ENCODE measurements at places on chromosomes 3 and 15.
A peak's percentile ranks its signal among the peaks of the same experiment; 100 is the strongest.

GRCh38 chr3:20137647-20138046 lies 48.4 kb downstream of the SGO1 start:
- no peak for DNase-seq

DNA sequence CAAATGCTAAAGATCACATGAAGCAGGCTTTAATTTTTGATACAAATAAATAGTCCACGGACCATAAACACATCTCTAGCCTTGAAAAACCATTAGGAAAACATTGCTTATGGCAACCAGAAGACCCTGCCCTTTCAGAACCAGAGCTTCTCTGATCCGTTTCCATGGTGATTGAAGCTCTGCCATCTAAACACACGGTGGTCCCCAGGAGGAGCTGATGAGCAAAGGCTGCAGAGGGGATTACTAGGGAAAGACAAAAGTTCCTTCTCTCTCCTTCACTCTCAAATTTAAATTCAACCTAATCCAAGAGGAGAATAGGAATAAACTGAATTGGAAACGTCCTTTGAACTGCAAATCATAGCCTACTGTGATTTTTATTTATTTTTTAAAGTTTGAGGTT lies 122.0 kb upstream of the ATP10A start:
- no peak for DNase-seq

DNA sequence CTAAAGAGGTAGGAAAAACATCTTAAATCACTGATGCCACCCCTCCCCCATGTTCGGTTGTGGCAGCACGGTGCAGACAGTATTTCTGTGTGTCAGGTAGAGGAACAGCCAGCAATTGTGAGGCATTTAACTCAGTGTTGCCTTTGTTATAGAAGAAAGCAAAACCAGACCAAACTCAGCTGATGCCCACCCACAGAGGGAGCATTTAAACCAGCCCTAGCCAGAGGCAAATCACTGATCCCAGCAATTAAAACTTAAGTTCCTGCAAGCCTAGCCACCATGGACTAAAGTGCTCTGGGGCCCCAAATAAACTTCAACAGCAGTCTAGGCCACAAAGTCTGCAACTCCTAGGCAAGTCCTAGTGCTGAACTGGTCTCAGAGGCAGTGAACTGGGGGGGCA lies 94.5 kb downstream of the CFAP20DC start:
- no peak for DNase-seq

DNA sequence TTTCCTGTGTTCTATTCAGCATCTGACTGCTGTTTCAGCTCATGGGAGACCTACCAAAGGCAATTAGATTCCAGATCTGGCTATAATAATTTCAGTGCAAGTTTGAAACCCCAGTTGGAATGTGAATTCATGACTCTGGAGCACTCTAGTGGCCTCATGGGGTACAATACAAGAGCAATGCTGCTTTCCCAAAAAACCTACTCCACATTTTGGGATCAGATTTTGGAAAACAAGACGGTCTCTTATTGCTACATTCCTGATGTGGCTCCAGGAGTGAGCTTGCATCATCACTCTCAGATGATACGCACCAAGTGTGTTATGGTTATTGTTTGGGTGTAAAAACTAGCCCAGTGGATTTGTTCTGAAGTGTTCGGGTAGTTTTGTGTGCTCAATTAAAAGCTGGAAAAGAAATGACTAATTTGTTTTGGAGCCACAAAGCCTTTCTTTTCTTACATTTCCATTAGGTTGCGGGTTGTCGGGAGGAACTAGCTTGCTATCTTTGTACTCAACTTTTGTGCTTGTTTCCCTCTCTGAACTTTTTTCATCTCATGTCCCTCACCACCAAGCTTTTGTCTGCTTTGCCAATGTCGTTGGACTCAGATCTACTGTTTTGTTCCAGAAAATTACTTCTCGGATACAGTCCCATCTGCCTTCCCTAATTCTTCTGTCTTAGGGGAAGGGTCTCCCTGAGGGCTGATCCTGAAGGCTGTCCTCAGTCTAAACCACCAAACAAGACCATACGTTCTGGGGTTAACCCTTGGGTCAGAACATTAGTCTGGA lies 272.1 kb downstream of the BBX start:
- DNase-seq = peak; percentile 4

- no peak for DNase-seq
These were observed 121.1 kb downstream of the ZNF621 start for GRCh38 chr3:40645883-40646282.

- DNase-seq = no peak
These were observed 52.4 kb downstream of the ILDR1 start for GRCh38 chr3:121969631-121970030.

- DNase-seq = no peak
These were observed 71.6 kb downstream of the EPHB3 start for GRCh38 chr3:184633237-184633579.

DNA sequence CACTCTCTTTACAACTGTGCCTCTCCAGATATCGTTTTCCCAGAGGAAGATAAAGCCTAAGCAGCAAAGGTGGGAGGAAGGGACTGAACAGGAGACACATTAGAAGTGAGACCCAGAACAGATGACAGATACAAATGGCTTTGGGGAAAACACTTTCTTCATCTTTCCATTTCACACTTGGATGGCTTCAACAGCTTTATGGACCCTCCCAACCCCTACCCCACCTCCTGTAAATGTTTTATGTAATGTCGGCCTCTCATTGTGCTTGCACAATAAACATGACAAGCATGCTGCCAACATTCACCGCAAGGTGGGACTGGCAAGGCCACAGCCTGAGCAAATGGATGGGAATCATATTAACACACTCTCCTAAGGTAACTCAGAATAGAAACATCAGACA lies 1088.6 kb downstream of the TUSC7 start:
- DNase-seq = no peak

DNA sequence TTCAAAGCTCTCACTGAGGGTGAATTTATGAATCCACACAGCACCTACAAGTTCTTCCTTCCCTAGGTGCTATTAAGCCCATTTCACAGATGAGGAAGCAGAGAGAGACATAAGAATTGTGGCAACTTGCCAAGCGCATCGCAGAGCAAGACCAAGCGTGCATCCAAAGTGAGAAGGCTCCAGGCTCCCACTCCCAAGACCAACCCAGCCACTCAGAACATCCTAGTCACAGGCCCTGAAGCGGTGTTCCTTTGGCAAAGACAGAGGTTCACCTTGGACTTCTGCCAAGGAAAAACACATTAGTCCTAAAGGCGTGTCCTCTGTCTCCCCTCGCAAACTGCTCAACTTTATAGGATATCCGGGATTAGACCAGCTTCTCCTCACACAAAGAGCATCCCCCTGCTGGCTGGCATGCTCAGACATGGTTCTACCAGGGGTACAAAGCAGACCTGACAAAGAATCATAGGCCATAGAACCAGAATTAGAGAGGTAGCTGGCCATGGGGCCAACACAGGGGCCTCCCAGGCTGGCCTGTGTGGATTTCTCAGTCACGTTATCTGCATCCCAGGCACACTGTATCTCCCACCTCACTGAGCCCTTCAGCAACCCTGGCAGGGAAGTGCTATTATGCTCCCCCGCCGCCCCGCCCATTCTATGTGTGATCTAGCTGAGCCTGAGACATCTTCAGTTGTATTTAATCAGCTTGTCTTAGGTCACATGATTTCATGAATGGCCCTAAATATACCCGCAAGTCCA lies 160.2 kb downstream of the FOXP1 start:
- DNase-seq = peak; percentile 86

DNA sequence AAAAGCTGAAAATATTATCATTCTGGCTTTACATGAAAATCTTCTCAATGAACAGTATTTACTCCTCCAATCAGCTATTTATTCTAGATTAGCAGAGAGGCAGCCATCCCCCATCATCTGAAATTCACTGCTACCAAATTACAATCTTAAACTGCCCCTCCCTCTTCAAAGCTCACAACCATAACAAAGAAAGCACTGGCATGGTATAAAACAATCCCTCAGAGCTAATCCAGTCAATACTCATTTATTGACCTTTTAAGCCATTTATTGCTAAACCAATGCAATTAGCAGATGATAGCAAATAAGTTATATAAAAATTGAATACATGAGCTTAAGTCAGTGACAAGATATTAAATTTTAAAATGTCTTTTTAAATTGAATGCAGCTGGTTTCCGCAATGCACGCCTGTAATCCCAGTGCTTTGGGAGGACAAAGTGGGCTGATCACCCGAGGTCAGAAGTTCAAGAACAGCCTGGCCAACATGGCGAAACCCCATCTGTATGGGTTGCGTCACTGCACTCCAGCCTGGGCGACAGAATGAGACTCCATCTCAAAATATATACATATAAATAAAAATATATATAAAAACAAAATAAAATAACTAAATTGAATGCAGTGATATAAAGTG lies 12.1 kb downstream of the SLC4A7 start:
- no peak for DNase-seq

GRCh38 chr15:58275785-58276184 lies 137.6 kb downstream of the AQP9 start:
- DNase-seq = no peak

- DNase-seq = no peak
These were observed 128.7 kb downstream of the DMXL2 start for GRCh38 chr15:51493892-51494291.

DNA sequence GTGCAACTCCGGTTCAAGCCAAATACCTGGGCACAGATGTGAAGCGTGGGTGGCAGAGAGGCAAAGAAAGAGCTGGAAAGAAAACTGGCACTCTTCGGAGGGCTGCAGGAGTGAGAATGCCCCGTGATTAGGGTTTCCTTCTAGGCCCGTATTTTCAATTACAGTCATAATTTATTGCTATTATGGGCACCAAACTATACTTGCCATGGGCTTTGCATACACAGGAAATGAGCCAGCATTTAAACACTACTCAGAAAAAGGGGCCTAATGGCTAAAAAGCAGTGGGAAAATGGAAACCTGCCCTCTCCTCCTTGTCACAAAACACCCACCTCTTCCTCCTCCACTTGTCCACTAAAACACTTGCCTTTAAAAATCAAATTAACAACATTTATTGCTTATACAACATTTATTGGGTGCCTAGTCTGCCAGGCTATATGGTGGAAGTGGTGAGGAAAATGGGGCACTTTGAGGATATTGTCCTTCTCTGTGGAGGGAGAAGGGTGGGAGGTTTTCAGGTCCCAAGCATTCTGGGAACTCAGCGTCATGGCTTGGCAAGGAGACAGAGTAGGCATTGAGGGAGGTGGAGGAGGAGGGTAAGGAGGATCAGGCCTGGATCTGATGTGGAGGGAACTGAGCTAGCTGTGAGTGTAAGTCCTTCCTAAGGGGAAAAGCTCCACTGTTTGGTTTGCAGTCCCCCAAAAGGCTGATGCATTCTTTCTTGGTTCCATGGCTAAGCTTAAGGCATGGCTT lies 160.9 kb downstream of the SLCO3A1 start:
- no peak for DNase-seq

DNA sequence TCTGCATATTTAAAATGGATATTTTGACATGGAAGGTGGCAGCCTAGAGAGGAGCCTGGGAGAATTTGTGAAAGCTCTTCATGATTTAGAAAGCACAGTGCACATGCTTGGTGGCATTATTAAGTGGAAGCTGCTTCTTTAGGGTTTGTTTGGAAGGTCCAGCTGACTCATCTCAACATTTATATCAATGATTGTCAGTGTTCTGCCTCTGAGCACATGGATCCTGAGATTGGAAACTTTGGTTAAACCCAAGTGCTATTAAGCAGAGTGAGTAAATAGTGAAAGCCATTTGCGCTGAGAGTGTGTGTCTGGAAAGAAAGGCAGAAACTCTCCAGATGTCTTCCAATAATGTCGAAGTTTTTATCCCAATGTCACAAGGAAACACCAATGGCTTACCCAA lies 7.4 kb downstream of the NOX5 start:
- no peak for DNase-seq

DNA sequence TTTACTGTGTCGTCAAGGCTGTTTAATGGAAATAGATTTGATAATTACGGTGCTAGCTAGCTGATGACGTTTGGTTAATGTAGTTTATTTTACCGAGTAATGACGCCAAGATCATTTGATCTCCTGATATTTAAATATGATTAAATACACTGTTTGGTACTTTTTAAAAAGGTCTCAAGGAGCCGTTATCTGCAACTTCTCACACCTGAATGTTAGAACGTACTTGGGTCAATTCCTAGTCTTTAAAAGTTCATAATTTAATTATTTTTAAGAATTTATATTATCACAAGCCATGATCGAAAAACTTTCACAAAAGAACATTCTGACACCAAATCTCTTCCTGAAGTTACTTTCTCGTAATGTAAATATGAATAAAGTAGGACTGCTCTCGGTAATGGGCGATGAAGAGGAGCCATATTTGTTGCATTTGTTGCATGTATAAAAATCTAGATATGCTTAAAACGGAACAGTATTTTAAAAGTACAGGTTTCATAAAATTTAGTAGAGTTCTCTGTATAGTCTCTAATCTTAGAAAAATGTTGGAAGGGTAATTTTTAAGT lies 16.2 kb upstream of the CHD2 start:
- no peak for DNase-seq

GRCh38 chr15:62515696-62516395 lies 350.8 kb upstream of the C2CD4B start:
- DNase-seq = no peak

DNA sequence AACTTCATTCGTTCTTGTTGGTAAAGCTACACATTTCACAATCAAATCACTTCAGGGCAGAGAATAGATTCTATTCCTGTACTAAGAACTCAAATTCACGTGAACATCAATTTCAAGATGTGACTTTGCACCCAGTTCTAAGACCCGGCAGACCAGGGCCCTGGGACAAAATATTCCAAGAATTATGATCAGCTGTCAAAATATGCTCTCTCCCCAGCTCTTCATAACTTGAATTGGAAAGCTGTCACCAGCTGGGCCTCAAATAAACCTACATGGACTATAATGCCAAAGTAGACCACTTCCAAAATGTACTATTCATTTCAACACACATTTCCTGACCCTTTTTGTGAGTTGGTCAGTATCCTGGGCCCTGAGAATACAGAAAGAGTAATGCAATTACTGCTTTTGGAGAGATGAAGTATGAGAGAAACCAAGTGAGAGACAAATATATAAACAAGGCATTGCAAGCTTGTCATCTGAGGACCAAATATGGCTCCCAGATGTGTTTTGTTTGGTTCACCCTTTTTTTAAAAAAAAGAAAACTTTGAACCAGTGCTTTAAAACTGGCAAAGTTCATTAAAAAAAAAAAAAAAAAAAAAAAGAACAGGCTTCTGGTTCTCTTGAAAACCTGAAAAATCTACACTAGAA lies 14.9 kb downstream of the MAGI1 start:
- DNase-seq = no peak

- DNase-seq = peak; percentile 92
These were observed 46.1 kb downstream of the C2CD4A start for GRCh38 chr15:62112616-62113593.

DNA sequence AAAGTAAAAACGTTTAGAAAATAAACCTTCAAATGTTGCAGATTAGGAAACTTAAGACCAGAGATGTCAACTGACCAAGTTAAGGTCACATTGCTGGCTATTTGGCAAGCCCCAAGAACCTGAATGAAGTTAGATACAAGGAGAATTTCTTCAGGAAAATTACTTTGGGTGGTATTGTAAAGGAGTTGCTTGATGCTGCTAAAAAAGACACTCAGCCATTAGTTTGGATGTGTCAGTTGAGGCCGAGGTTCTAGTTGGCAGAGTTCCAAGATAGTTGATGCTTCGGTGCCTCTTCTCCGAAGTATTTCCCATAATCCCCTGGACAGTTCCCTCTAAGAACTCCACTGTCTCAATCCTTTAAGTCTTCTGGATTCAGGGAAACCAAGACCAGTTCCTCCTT lies 24.3 kb downstream of the SIAH2 start:
- no peak for DNase-seq

Data from RWPE1 (cell line).